ENCODE measurements at places on chromosomes 1 and 21.

- no peak for DNase-seq
These were observed 12.1 kb downstream of the TRIM46 start for GRCh38 chr1:155185783-155186066.

GRCh38 chr1:59308839-59309238 is 11.9 kb downstream of the FGGY start:
- DNase-seq, result no peak

DNA sequence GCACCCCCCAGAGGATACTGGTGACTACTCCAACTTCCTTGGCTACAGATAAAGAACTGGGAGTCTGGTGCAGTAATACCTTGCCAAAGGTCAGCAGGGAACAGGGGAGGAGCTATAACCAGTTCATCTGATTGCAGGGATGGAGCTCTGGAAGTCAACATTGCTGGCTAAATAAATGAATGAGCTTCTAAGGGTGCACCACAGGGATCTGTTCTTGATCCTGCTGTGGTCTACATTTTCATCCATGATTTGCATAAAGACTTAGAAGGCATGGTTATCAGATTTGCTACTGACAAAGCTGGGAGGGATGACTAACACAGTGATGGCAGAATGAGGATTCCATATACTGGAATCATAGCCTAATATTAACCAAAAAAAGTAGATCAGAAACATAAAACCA is 18.3 kb downstream of the PLEKHA6 start:
- DNase-seq, result no peak

DNA sequence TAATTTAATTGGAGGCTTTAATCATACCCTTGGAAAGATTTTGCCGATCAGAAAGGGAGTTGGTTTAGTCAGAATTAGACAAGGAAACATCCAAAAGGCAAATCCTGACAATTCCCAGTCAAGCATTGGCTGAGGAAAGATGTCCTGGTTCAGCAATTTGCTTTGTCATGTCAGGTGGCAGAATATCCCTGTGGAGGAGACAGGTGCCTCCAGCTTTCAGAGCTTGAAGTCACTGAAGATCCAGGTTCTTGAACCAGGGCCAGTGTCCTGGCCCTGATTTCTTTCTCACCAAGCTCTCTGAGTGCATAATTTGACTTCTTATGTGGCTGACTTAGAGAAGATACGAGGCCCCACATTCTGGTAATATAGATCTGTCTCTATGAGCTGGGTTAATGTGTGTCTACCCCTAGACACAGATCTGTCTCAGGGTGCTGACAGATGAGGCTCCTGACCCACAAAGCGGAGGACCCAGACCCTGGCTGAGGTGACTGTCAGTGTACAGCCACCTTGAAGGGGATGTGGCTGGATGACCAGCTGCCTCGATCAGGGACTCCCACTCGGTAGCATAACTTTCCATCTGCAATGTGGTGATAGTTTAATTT is 118.9 kb downstream of the HHAT start:
- DNase-seq, result no peak

DNA sequence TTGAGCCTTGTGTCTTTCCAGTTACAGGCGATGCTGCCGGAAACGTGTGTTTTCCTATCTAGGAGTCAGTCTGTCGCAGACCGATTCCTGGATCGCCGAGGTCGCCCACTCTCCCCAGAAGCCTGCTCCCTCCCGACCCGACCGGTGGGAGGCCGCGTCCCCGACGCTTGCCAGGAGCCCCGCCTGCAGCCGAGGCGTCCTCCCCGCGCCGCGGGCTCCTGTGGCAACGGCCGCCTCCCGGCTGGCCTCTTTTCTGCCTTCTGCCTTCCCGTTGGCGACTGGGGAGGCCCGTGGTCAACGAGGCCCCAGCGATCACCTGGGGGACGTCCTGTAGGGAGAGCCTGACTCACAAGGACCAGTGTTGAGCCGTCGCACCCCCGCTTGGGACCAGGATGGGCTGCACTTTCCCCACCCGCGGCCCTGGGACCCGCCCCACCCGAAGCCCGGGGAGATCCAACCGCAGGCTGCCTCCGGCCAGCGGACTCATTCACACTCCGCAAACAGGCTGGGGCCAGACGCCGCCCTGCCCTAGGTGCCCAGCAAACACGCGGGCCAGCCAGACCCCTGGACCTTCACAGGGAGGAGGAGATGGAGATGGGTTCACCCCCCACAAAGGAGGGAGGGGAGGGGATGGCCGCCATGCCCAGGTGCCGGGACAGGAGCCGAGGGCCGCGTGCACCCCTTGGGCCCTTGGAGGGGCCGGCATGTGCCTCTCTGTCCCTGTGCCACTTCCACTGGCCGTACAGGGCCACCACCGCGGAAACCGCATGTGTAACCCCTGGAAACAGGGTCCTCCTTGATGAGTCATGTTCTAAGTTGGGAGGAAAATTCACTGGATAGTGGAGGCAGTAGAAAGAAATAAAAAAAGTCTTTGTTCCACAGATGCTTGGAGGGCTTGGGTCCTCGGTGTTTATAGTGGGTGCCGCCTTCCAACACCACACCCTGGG is 7.2 kb upstream of the COL6A1 start:
- no peak for DNase-seq

DNA sequence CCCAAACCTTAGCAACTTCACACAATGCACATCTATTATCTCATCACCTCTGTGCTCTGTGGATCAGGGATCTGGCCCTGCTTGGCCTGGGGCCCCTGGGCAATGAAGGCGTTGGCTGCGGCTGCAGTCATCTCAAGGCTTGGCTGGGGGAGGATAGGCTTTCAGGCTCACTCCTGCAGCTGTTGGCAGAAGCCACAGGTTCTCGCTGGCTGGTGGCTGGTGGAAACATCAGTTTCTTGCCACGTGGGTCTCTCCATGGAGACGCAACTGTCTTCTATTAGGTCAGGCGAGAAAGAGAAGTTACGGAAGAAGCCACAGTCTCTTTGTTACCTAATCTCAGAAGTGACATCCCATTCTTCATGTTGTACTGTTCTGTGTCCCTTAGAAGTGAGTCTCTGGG is 3.6 kb upstream of the NPPA start:
- no peak for DNase-seq

GRCh38 chr21:15333951-15334350 is 269.2 kb upstream of the NRIP1 start:
- DNase-seq, result no peak

DNA sequence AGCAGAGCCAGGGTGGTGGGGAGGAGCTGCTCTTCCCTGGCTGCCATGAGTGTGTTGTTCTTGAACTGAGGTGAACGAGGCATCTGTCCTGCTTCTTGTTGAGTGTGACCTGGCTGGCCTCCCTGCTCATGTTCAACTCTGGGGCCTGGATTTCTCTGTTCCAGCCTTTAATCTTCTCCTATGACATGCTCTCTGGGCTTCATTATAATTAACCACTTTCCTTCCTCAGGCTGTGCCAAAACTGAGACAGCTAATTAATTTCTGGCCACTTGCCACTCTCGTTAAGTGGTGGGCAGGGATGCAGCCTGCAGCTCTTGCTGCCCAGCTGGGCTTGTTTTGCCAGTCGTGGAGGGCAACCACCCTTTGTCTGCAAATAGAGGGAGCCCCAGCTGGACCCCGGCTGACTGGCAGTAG is 23.3 kb downstream of the OPRD1 start:
- no peak for DNase-seq

DNA sequence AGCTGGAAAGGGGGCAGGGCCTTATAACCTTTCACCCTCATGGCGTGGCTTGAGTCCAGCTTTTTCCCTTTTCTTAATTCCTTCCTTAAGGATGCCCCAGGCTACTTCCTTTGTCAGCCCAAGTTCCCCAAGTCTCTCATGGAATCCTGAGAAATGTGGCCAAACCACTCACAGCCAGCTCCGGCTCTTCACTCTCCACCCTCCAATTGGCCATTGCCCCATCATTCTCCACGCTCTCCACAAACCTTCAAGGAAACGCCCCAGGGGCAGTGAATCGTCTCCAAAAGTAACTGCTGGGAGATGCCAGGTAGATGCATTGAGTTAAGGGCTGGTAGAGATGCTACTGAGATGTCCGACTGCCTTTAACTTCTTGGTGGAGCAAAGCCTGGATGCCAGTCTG is 113.5 kb upstream of the CD34 start:
- DNase-seq, result no peak

- DNase-seq, result no peak
These were observed 20.8 kb downstream of the CAMK2N1 start for GRCh38 chr1:20465187-20465586.

GRCh38 chr1:82762829-82763532 is 962.2 kb downstream of the ADGRL2 start:
- DNase-seq, result no peak

DNA sequence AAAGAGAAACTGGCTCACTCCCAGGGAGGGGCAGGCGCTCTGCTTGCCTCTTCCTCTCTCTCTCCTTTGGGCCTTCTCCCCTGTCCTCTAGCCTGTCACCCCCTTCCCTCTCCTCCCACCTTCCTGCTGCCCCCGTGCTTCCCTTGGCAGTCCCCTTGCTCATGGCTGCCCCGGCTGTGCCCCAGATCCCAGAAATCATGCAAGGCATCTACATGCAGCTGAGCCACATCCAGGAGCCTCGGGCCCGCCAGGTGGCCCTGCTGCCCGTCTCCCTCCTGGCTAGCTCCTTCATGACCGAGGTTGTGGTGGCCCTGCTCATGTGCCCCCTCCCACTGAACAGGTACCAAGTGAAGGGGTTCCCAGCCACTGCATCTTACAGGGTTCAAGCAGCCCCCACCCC is 36.0 kb upstream of the TTC4 start:
- no peak for DNase-seq

DNA sequence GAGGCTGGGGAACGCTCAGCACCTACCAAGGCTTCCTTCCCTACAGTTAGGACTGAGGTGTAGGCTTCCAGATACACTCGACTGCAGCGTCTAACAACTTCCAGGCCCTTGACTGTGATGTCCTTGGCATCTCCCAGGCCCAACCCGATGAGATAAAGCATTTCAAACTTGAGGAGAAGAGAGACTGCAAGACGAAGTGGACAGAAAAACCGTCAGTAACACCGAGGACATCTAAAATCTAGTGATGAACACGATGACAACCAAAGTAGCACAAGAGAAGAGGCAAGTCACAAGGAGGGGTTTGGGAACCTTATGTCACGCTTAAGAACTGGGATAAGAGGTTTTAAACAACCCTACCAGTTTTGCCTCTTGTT is 314 bp downstream of the DPH5 start:
- no peak for DNase-seq

Measured in T-helper 2 cell (primary cell).